ENCODE measurements at places on chromosomes 6 and 20.

DNA sequence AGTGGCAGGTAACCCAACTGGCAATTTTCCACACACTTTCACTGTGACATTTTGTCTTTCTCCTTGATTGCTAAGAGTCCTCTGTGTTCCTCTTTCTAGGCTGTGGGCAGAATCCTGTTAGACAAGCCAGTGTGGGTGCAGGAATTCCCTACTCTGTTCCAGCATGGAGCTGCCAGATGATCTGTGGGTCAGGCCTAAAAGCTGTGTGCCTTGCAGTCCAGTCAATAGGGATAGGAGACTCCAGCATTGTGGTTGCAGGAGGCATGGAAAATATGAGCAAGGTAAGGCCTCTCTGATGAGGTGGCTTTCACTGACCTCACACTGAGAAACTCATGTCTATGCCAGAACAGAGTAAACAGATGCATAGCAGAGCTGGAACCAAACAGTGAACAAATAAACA, 5.1 kb downstream of the ACAT2 start:
- no peak for DNase-seq

DNA sequence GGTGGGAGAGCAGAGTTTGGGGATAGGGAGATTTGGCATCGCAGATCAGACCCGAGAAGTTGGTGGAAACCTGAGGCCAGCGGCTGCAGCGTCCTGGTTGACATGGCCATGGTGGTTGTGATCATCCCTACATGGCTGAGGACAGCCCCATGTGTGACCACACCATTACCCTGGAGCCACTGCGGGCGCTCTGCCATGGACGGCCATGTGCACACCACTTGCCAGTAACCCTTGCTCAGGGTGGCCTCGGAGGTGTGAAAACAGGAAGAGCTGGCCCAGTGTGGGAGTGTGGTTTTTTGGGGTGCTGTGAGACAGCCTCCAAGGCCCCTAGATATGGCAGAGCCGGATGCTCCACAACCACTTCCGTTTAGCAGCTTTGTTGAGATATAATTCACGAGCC, 64.4 kb downstream of the TMEM242 start:
- DNase-seq: no peak

DNA sequence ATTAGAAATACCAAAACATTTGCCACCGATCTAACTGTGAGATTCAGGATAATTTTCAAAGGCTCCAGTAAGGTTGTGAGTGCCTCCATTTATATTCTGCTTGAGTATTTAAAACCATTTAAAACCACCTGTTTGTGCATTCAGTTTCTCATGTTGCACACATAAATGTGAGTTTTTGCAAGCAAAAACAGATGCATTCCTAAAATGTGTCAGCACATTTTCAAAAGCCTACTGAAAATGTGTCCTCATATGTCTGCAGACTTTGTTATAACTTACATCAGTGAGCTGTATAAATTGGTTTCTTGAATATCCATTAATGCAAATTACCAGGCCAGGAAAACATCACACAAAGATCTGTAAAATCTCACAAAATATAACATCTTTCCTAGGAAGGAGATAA, 676.6 kb upstream of the EPHA7 start:
- DNase-seq: no peak

DNA sequence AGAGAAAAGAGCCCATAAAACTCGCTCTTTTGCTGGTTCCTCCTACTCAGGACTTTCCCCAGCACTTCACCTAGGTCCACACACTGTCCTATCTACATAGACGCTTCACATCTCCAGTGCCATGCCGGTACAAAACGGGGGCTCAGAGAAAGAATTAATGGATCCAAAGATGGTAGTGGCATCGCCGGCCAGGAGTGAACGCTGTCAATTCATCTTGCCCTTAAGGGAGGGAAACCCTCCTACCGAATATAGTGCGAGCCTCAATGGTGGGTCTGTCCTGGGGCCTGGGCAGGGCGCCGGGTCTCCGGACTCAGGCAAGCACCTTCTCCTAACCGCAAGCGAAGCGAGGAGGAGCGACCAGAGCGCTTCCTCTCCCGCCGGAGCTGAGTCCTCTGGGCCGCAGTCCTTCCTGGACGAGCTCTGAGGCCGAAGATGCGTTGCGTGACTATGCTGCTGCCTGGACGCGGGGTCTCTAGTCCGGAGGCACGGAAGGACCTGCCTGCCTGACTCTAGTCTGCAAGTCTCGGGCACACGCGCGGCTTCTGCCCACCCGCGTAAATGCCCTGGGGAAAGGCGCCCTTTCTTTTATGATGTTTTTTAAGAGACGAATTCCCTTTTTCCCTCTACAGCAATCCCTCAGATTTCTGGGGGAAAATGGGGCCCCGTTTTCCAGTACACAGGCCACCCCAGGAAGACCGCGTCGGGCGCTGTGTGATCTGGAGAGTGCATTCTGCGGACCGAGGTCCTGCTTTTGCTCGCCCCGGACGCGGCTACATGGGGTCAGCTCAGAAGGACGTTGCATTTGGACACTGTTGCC, 100.1 kb upstream of the PRDM1 start:
- no peak for DNase-seq

- no peak for DNase-seq
These were observed 12.7 kb upstream of the EFHC1 start for GRCh38 chr6:52407467-52407866.

GRCh38 chr6:26473429-26473757, 15.6 kb downstream of the BTN2A1 start:
- DNase-seq: no peak

DNA sequence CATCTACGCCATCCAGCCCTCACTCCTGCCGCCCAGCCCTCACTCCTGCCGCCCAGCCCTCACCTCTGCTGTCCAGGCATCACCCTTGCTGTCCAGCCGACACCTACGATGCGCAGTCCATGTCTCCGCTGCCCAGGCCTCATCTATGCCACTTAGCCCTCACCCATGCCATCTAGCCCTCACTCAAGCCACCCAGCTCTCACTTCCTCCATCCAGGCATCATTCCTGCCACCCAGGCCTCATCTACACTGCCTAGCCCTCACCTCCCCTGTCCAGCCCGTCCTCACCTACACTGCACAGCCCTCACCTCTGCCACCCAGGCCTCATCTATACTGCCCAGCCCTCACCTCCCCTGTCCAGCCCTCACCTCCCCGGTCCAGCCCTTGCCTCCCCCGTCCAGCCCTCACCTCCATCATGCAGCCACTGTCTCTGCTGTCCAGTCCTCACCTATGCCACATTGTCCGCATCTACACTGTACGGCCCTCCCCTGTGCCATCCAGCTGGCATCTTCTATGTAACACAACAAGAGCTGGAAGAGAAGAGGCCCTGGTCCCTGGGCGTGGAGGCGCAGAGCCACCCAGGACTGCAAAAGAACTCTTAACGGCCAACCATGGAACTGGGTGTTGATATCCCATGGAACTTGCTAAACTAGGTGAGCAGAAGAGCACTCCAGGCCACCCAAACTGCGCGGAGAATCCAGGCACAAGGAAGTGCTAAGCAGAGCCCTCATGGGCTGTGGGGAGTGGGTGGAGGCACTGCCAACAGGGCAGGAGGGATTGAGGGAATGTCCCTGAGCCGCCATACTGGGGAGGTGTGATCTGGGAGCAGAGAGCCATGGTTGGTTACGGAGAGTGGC, 31.0 kb downstream of the RNASET2 start:
- no peak for DNase-seq

DNA sequence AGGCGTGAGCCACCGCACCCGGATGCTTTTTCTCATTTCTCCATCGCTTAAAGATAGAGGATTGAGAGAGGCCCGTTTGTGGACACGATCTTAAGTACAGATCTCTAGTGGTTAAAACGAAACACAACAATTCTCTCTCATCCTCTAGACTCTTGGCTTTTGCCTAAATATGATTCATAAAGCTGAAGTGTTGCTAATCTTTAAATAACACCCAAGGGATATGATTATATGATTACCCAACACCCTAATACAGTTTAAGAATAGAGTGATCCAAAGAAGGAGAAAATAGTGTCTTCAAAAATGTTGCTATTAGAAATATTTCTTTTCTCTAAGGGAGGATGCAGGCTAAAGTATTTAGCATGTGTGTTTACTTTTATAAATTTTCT, 50.4 kb downstream of the MTHFD1L start:
- no peak for DNase-seq

GRCh38 chr6:44044940-44045671, 82.1 kb downstream of the MRPL14 start:
- DNase-seq: no peak

DNA sequence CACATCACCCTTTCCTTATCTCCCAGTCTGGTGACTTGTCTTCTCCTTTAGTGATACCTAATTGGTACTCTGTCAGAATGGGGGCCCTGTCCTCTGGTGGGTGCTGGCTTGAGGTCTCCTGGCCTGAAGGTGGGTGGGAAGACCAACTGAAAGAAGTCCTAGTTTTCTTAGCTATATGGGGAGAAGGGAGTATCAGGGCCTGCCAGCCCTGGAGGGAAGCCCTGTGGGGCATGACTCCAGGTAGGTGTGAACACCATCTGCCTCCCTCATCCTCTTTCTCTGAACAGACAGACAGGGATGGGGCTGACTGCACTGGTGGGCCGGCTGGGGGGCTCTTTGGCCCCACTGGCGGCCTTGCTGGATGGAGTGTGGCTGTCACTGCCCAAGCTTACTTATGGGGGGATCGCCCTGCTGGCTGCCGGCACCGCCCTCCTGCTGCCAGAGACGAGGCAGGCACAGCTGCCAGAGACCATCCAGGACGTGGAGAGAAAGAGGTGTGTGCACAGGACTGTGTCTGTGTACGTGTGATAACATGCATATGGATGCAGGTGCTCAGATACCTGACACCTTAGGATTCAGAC, 4.8 kb downstream of the CRIP3 start:
- no peak for DNase-seq

DNA sequence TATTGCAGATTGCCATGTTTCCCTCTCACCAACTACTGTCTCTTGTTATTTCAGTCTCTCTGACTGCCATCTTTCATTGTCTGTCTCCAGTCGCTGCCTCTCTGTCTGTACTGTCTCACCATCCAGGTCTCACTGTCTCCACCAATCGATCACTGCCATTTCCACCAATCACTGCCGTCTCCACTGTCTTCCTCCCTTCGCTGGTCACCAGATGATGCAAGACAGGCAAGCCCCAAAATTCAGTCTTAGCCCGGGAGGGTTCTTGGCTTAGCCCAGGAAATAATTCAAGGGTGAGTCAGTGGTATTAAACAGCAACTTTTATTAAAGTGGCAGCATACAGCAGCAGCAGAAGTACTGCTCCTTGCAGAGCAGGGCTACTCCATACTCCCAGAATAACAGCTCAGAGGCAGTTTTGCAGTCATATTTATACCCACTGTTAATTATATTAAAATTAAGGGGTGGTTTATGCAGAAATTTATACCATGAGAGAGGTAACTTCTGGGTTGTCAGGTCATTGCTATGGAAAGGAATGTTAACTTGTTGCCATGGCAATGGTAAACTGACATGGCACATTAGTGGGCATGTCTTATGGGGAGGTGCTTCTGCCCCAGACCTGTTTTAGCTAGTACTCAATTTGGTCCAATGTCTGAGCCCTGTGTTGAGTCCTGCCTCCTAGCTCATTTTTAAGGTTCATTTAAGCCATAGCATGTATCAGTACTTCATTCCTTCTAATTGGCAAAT, 23.0 kb upstream of the ECHDC1 start:
- DNase-seq: no peak

GRCh38 chr20:11067359-11067758, 393.6 kb upstream of the JAG1 start:
- no peak for DNase-seq

DNA sequence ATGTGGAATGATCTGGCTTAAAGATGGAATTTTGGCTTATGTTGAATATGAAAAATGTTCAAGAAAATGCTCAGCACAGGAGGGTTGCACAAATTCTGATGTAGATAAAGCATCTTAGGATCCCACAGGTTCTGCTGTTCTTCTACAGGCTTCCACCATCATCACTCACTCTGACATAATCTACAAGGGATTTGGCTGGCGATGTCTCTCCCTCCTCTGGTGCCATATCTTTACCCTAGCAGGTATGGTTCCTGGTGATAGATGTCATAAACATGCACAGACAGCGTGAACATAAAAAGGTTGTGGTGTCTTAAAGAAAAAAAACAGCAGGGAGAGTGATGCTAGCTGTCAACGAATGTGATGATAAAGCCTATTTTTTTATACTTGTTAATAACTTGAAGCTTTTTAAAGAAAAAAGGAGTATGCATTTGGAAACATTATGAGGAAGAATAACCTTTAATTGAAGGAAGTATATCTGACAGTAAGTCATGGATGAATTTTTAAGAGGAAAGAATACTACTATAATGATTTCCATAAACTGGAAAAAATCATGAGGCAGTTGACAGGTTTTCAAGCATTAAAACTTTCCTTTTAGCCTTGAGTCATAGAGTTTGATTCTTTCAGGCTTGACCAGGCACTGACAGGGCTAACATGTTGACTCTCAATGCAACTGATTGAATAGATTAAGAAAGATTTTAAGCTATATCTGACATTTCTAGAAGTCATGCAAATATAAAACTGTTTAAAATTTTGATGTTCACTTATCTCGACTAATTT, 50.1 kb downstream of the OGFRL1 start:
- no peak for DNase-seq

GRCh38 chr20:56572172-56572571, 39.1 kb downstream of the FAM209B start:
- DNase-seq: no peak

- DNase-seq: no peak
These were observed 58.1 kb upstream of the SNAP91 start for GRCh38 chr6:83767033-83767432.

GRCh38 chr6:12328701-12329100, 38.5 kb downstream of the EDN1 start:
- no peak for DNase-seq

- DNase-seq: no peak
These were observed 235.4 kb downstream of the CDC5L start for GRCh38 chr6:44622956-44623355.

DNA sequence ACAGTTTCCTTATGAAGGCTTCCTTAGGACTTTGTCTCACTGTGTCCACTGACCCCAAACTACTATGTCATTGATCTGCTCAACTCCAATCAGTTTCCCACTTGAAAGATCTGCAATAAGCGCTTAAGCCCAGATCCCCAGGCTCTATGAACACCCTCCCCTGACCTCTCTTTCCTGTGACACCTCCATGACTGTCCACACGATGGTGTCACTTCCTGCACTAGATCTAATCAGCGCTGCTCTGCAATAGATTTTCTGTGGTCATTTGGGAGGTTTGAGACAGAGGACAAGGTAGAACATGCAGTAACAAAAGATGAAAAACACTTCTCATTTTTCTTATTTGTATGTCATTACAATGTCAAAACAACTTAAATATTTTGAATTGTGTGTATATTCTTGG, 304.6 kb upstream of the AGPAT4 start:
- no peak for DNase-seq

- DNase-seq: no peak
These were observed 44.4 kb downstream of the ANKRD60 start for GRCh38 chr20:58184063-58184462.

All from activated naive CD4-positive, alpha-beta T cell treated with anti-CD3 and anti-CD28 coated beads, Interleukin-2, amount 50 U/mL, for 16 hours (primary cell).